ENCODE measurements at places on chromosomes 3 and 15. TPM values are rescaled to one million over a fixed set of nuclear protein-coding genes. Genes with fewer than 3 reads are reported as not detected.

SLC38A3 gene
- polyA plus RNA-seq, result 6.6 TPM

LSAMP gene
- 13.0 TPM for polyA plus RNA-seq

ZPLD1 gene
- polyA plus RNA-seq, result 0.20 TPM

P2RY1 gene
- polyA plus RNA-seq, result 4.1 TPM

SAXO2 gene
- 2.9 TPM for polyA plus RNA-seq

DNA sequence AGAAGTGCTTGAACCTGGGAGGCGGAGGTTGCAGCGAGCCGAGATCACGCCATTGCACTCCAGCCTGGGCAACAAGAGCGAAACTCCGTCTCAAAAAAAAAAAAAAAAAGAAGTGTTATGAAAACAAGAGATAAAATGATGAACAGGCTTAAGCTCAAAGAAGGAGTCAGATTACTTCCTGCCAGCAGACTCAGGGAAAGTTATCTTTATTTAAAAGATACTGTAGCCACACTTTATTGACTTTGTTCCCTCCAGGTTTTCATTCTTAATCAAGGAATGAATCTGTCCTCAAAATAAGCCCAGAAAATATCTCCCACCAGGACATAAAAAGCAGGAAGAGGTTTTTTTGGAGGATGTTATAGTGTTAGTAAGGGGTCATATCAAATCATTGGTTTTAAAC, 176.5 kb upstream of the KCNMB2 start:
- H3K36me3 ChIP-seq, result no peaks in the 10 kb centered on the region
- no peak overlapping the region for H3K27ac ChIP-seq
- H3K4me1 ChIP-seq, result no peaks in the 10 kb centered on the region
- no peak overlapping the region for H3K4me3 ChIP-seq
- no peak for DNase-seq

- H3K36me3 ChIP-seq, result no peaks in the 10 kb centered on the region
- peaks cover 1% of the 10 kb centered on the region for H3K4me1 ChIP-seq
- no peak overlapping the region for H3K4me3 ChIP-seq
- DNase-seq, result no peak
- H3K27me3 ChIP-seq, result no peaks in the 10 kb centered on the region
These were observed 67.1 kb upstream of the ROBO2 start for GRCh38 chr3:76972624-76973296.

DNA sequence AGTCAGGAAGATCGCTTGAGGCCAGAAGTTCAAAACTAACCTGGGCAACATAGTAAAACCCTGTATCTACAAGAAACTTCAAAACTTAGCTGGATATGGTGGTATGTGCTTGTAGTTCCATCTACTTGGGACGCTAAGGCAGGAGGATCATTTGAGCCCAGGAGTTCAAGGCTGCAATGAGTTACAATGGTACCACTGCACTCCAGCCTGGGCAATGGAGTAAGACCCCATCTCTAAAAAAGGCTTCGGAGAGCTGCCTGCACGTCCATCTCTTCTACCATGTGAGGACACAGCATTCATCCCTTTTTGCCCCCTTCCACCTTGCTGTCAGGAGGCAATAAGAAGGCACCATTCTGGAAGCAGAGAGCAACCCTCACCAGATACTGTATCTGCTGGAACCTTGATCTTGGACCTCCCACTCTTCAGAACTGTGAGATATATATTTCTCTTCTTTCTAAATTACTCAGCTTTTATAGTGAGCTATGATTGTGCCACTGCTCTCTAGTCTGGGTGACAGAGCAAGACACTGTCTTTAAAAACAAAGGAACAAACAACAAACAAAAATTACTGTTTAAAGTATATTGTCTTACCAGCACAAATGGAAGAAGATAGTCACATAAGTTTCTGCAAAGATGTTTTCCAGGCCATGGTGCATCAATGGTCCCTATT, 4.2 kb upstream of the BTLA start:
- no peak overlapping the region for H3K27ac ChIP-seq
- H3K4me3 ChIP-seq, result no peak overlapping the region
- H3K36me3 ChIP-seq, result no peaks in the 10 kb centered on the region
- DNase-seq, result no peak

GRCh38 chr3:23425410-23425809, 222.3 kb downstream of the UBE2E2 start:
- no peak overlapping the region for H3K27ac ChIP-seq
- no peaks in the 10 kb centered on the region for H3K4me1 ChIP-seq
- no peaks in the 10 kb centered on the region for H3K36me3 ChIP-seq
- H3K4me3 ChIP-seq, result no peak overlapping the region
- DNase-seq, result no peak

- no peaks in the 10 kb centered on the region for H3K27me3 ChIP-seq
- no peaks in the 10 kb centered on the region for H3K4me1 ChIP-seq
- H3K36me3 ChIP-seq, result no peaks in the 10 kb centered on the region
- H3K27ac ChIP-seq, result no peak overlapping the region
These were observed 4.8 kb upstream of the CCDC174 start for GRCh38 chr3:14646589-14647413.

DNA sequence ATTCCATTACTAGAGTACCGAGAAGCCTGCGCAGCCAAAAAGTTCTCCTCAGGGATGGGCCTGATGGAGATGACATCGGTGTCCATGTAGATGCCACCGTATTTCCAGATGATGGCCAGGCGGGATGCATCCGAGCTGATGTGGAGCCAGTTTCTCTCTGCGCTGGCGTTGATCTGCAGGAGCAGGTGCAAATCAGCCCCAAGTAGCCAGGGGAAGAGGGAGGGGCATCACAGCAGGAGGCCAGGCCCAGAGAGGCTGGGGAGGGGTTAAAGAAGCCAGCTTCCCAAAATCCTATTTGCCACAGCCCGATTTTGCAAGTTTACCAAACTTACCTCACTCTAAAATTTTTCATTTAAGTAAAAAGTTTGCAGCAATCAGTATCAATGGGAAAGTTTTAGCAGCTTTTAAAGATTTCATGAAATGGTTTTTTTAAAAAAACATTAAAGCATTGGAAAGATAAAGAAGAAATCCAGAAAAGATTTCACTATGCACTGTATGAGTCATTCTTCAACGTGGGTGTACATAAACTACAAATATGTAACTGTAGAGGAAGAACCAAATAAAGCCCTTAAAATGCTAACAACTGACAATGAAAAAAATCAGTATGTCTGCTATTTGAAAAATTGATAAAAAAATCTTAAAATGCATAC, 7.4 kb downstream of the A4GNT start:
- H3K27ac ChIP-seq, result no peak overlapping the region
- H3K27me3 ChIP-seq, result no peaks in the 10 kb centered on the region
- no peak for DNase-seq
- H3K4me1 ChIP-seq, result peaks cover 3% of the 10 kb centered on the region

DNA sequence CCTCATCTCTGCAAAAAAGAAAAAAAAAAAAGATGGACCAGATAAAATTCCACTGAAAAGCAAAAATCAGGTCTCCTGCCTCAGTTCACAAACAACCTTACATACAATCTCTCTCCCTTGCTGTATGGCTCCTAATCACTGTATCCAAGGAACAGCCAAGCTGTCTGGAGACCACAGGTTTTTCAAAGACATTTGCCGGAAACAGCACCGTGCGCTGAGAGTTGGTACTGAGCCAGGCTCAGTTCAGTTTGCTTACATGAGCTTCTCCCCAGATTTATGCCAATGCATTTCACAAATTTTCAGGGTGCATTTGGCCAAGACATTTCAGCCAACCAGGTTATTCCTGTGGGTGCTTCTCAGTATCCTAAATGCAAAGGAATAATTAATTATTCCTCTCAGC, 4.1 kb downstream of the ACP3 start:
- H3K4me3 ChIP-seq, result no peak overlapping the region
- peaks cover 4% of the 10 kb centered on the region for H3K4me1 ChIP-seq
- H3K27me3 ChIP-seq, result no peaks in the 10 kb centered on the region
- DNase-seq, result no peak
- H3K36me3 ChIP-seq, result no peaks in the 10 kb centered on the region

- H3K27ac ChIP-seq, result no peak overlapping the region
- DNase-seq, result no peak
- peaks cover 2% of the 10 kb centered on the region for H3K4me1 ChIP-seq
- H3K27me3 ChIP-seq, result no peaks in the 10 kb centered on the region
These were observed 251.7 kb upstream of the TBL1XR1 start for GRCh38 chr3:177448987-177449359.

DNA sequence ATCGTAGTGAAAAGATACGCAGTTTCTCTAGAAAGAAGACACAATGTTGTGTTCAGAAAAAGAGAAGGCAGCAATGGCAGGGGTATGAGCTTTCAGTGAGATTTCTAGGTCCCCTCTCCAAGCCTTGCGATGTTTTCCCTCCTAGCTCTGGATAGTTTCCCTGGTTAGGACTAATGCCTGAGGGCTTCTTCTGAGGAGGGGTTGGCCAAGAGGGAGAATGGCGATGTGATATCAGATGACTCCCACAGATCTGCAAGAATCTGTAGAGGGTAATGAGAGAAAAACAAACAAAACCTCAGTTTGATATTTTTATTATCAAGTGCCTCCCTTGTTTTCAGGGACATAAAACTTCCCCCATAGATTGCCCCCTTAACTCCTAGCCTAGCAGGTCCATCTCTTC, 4.1 kb upstream of the CLDN1 start:
- no peaks in the 10 kb centered on the region for H3K27me3 ChIP-seq
- no peak for DNase-seq
- no peaks in the 10 kb centered on the region for H3K36me3 ChIP-seq
- no peak overlapping the region for H3K4me3 ChIP-seq
- H3K27ac ChIP-seq, result no peak overlapping the region
